ENCODE measurements at places on chromosomes 11 and 22. TPM values are rescaled to one million over a fixed set of nuclear protein-coding genes. Genes with fewer than 3 reads are reported as not detected.

TAGLN gene
- total RNA-seq: 12.9 TPM

GRCh38 chr11:32436751-32437494 is 1.6 kb upstream of the WT1 start:
- DNase-seq: no peak

- no peak for DNase-seq
Measured at GRCh38 chr22:46350121-46350520, 14.6 kb downstream of the TRMU start.

DNA sequence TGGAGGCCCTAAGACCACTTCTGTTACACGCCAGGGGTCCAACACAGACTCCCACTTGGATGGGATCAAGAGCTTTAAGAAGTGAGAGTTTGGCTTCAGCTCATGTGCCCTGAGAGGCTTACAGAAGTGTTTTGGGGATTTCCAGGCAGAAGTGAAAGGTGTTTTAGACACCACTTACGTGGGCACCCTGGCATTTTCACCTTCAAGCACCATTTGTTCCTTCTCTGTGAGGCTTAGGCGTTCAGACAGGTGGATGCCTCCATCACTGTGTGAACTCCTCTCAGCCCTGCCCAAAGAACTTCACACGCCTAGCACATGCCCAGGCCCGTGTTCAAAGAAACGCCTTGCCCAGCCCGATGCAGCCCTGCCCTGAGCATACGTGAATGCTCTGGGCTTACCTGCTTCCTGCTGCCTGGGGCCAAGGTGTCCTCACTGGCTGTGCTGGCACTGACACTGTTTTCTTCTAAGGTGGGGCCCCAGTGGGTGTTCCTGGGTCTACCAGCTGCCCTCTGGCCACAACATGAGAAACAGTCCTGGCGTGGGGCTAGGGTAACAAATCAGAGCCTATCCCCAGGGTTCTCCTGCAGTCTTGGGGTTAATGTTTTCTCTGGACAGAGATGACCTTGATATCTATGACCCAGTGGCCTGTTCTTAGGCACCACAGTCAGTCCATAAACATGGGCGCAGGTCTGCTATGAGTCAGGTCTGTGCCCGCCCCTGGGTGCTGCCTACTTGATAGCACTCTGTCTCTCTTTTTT is 34.0 kb downstream of the AMPD3 start:
- no peak for DNase-seq

FOXRED2 gene
- total RNA-seq: 10.6 TPM

NPAS4 gene
- total RNA-seq: 0.16 TPM

CHKB gene
- 24.8 TPM for total RNA-seq

DNA sequence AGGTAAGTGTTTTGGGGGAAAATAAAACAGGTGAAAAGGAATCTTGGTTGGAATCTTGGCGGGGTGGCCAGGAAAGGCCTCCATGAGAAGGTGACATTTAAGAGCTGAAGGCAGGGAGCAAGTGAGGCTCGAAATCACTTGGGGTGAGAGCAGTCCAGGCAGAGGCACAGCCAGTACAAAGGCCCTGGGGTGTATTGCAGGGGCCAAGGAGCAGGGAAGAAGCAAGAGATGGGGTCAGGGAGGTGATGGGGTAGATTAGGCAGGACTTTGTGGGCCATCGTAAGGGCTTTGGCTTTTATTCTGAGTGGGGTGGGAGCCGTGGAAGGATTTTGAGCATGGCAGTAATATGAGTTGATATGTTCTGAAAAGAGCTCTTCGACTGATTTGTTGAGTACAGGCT is 551.1 kb downstream of the MN1 start:
- DNase-seq: no peak

MYEOV gene
- total RNA-seq: not detected

DNA sequence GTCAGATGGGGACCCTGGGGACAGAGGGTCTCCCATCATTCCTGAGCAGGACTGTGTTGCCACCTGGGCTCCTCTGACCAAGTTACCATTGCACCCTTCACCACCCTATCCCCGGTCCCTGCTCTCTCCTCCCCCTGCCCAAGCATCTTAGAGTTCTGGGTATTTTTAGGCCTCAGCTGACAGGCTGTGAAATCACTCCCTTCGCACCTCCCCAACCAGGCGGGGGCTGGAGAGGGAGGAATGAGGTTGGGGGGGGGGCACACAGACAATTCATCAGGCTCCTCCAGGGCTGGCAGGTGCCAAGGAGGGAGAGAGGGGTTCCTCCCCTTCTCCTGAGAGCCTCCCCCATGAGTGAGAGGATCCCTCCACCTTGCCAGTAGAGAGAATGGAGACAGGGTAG is 9.0 kb downstream of the SYT7 start:
- DNase-seq: peak; percentile 60

- no peak for DNase-seq
Measured at GRCh38 chr11:9524001-9524400, 49.5 kb upstream of the WEE1 start.

- no peak for DNase-seq
Measured at GRCh38 chr11:95451682-95452081, 220.7 kb upstream of the SESN3 start.

- no peak for DNase-seq
Measured at GRCh38 chr11:69229511-69229910, 64.4 kb upstream of the MYEOV start.
